ENCODE measurements at places on chromosomes 1 and 21.

- DNase-seq: peak; percentile 44
Observed at GRCh38 chr1:110281363-110282290, 57.5 kb upstream of the RBM15 start.

DNA sequence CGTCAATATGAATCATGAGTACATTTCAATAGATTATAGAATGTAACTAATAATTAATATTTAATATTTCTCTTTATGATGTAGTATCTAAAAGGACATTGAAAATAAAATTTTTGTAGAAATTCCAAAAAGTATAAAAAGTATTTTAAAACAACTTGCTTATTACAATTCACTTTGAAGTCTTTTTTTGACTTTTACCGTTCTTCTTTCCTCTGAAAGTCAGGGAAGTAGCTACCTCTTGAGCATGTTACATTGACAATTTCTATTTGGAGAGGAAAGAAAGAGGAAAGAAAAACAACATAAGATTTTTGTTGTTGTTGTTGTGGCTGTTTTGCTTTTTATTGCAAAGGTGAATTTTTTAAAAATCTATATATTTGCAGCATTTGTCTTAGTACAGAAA, 1.3 kb downstream of the PTPRC start:
- DNase-seq: no peak

DNA sequence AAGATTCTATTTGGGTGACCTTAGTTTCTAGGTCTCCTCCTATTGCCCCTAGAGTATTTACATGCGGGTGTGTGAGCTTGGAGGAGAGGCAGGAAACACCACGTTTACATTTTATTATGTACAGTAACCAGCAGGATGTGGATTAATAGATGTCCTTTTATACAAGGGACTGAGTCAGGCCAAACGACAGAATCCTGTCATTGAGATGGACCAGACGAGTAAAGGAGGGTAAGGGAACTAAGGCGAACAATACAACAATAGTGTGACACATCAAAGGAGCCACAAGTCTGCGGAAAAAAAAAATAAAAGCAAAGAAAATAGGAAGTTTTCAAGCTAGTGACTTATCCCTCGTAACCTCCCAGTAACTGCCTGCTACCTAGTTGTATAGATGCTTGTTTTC, 151.1 kb downstream of the GABPA start:
- no peak for DNase-seq

DNA sequence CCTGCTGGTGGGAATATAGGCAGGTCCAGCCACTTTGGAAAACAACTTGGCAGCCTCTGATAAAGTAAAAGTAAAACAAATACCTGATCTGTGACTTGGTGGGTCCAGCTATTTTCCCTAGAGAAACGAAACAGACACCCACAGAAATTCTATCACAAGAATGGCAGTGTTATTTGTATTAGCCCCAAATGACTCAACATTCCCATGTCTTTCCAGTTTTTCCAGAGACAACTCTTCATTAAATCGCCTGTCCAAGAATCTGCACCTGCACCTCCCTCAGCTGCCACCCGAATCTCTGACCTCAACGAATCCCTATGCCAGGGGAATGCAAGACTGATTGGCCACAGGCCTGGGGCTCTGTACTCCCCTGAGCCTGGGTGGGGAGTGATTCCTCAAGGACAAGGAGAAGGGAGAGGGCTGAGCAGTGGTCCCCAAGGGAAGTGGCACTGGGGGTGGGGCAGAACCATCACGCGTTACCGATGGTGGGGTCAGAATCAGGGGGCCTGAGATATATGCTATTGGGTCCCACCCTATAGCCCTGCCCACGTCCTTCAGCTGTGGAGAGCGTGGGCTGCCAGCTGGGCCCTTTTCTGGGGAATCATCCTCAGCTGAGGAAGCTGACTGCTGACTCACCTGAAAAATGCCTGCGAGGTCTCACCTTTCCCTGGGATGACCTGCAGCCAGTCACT, 553.0 kb downstream of the PTPRU start:
- DNase-seq: peak; percentile 60

DNA sequence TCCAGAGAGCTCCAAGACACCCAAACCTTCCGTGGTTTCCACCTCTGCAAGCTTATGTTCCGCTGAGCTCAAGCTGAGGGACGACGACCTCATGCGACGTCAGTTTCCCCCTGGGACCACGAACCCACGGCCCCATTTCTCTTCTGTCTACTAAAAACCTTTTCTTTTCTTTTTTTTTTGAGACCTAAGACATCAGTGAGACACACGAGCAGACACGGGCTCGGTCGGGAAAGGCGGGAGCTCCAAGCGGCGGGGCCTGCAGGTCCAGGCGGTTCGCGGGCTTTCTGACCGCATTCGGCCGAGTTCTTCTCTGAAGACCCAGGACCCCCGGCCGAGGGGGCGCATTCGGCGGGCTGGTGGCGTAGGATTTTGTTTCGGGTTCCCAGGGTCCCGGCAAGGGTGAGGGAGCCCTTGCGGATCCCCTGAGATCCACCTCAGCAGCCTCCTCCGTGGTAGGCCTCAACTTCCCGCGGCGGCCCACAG, 402 bp downstream of the C21orf58 start:
- DNase-seq: no peak

DNA sequence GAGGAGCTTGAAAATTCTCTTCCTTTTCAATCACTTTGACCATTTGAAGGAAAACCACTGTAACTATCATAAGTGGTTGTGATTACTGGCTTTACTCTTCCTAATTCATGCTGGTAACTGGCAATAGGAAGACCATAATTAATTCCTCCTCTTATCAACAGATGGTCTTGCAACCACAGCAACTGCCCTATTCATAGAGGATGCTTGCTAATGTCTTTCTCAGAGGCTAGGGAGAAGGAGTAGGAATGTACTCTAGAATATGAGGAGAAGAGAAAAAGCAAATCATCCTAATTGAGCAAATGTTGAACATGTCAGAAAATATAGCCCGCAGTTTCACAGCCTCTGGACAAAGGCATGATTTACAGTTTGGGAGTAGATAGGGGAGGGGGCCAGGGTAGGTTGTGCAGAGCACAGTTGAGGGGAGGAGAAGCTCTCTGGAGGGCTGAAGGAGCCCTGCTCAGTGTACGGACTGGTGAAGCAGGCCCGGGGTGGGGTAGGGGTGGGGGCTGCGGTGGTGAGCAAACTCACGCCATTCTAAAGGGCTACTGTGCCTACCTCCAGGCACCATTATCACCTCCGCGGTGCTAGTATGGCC, 192.9 kb downstream of the PCP4 start:
- no peak for DNase-seq
